K562 (cell line): ENCODE measurements at places on chromosomes 16 and 17.

DNA sequence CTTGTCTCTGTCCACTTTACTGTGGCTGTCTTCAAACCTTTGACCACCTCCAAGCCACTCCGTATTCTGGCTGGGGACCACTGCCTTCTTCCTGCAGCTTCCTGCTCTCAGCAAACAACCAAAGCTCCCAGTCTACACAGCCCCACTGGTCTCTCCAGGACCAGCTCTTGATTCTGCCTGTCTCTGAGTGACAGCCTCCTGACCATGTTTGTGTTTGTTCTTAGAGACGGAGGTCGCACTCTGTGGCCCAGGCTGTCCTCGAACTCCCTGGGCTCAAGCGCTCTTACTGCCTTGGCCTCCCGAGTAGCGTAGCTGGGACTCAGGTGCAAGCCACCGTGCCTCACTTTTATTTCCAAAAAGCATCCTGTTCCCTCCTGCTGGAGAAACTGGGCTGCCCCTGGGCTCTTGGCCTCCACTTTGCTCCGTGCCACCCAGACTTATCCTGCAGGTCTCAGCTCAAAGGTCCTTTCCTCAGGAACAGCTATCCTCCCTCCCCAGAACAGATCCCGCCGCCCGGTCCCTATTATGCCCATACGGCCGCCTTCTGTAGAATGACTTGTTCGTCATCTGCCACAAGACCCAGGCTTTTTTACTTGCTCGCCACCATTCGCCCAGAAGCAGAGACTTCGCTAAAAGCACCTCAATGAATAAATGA is 9.1 kb downstream of the MNT start:
- DNase-seq = no peak

DNA sequence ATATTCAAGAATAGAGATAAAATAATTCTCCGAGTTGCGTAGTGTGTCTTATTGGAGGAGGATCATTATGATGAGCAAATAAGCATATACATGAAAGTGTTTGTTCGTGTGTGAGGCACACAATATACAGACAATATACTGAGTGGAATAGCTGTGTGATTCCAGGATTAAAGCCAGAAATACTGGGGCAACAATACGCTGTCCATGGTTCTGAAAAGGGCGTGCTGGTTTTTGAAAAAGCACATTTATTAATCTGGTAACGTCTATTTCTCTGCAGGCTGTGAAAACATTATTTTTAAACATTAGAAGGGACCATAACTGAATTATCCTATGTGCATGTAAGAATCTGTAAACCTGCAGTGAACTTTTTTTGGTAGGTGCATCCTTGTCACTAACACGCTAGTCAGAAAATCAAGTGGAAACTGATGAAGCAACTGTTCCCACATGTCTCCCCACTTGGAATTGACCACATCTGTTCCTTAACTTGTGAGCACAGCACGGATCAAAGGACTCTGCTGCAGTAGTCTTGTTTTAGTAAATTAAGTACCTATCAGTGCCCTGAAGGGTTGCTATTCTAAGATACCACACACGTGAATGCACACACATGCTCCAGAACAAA is 346.0 kb downstream of the GRIN2A start:
- DNase-seq = peak; percentile 39

GRCh38 chr16:75260851-75261589 is 9.6 kb upstream of the BCAR1 start:
- DNase-seq = no peak

GRCh38 chr17:48153691-48154358 is 46.3 kb downstream of the SNX11 start:
- peak; percentile 70 for DNase-seq

GRCh38 chr16:10907757-10908045 is 30.7 kb downstream of the CIITA start:
- DNase-seq = no peak

DNA sequence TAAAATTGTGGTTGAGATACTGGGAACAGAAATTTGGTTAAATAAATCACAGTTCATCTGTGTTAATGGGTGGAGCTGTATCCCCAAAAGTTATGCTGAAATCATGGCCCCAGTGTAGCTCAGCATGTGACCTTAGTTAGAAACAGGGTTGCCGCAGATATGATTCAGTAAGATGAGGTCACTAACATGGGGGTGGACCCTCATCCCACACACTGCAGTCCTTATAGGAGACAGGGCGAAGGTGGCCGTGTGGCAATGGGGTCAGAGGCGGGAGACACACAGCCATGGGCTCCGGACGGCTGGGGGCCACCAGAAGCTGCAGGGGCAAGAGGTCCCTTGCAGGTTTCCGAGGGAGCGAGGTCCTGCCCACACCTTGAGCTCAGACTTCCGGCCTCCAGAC is 10.7 kb downstream of the GALNS start:
- DNase-seq = peak; percentile 55

- DNase-seq = no peak
These were observed 13.3 kb upstream of the MRC2 start for GRCh38 chr17:62614142-62614541.

DNA sequence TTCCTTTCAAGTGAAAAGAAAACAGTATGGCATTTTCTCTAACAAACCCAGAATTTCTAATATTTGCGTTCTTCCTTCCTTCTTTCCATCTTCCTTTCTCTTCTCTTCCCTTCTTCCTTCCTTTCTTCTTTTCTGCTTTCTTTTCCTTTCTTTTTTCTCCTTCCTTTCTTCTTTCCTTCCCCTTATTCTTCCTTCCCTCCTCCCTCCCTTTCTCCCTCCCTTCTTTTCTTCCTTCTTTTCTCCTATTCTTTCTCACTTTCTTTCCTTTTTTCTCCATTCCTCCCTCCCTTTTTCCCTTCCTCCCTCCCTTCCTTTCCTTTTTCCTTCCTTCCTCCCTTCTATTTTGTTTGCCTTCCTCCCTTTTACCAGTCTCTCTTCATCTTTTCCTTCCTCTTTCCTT is 194.8 kb downstream of the SHCBP1 start:
- no peak for DNase-seq

DNA sequence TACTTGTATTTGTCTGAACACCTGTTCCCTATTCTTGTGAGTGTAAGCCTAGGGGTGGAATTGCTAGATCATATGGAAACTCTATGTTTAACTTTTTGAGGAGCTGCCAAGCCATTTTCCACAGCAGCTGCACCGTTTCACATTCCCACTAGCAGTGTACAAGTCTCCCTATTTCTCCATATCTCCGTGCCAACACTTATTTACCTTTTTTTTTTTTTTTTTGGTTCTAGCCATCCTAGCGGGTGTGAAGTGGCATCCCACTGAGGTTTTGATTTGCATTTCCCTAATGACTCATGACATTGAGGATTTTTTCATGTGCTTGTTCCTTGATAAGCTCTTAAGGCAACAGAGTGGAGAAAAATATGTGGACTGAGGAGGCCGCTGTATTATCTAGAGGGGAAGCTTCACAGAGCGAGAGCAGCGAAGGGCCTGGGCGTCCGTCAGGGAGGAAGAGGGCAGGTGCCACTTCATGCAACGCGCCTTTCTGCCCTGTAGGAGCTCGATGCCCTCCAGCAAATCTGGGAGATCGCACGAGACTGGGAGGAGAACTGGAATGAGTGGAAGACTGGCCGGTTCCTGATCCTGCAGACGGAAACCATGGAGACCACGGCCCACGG is 50.0 kb downstream of the DNAH2 start:
- DNase-seq = no peak

DNA sequence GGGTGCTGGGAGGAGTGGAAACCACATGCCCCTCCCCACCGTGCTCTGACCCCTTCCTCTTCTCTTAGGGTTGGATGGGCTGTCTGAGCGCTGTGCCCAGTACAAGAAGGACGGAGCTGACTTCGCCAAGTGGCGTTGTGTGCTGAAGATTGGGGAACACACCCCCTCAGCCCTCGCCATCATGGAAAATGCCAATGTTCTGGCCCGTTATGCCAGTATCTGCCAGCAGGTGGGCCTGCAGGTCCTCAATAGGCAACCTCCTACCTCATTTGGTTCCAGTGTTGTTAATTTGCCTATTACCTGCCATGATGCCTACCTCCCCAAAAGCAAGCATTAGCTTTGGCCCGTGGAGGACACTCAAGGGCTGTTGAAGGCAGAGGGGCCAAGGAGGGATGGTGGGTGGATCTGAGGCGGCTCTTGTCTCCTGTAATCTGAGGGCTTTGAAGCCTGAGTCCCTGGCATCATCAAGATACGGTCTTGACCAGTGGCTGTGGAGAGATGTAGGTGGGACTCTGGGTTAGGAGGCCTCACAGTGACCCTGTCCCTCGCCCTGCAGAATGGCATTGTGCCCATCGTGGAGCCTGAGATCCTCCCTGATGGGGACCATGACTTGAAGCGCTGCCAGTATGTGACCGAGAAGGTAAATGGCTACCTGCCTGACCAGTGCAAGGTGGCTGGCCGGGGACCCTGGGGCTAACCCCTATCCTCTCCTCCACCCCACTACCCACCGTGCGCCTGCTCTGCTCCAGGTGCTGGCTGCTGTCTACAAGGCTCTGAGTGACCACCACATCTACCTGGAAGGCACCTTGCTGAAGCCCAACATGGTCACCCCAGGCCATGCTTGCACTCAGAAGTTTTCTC is 3.4 kb downstream of the ALDOA start:
- peak; percentile 37 for DNase-seq

DNA sequence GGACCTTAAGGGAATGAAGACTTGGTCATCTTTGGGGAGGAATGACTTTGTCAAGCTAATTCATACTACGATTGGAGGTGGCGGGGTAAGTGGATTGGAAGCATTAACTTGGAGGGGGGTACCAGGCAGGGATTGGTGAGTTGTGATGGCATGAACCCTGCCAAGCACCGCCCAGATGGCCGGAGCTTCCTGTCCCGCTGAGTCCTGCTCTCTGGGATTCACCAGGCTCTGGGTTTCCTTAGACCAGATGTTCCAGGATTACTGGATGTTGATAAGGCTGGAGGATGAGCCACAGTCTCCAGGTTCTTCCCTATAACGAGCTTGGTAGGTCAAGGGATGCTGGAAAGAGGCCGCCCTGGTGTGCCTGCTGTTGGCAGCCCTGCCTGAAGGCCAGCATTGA is 154.9 kb downstream of the SDK2 start:
- no peak for DNase-seq

DNA sequence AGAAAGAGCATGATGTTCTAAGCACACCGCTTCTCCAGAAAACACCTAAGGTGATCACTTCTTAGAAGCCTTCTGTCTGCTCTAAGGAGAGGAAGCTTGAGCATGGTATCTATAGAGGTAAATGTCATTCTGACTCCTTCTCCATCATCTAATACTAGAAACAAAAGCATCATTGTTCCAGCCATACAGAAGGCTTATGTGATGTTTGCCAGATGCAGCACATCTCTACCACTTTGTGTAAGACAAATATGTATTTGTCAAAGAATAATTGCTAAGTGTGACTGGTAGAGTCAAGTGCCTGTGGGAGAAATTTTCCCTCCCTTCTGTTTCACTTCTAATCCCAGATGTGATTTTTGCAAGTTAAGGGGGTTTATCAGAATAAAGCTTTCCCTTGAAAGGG is 217.1 kb downstream of the HS3ST3A1 start:
- no peak for DNase-seq

GRCh38 chr17:17703140-17703919 is 22.1 kb downstream of the RAI1 start:
- peak; percentile 55 for DNase-seq

DNA sequence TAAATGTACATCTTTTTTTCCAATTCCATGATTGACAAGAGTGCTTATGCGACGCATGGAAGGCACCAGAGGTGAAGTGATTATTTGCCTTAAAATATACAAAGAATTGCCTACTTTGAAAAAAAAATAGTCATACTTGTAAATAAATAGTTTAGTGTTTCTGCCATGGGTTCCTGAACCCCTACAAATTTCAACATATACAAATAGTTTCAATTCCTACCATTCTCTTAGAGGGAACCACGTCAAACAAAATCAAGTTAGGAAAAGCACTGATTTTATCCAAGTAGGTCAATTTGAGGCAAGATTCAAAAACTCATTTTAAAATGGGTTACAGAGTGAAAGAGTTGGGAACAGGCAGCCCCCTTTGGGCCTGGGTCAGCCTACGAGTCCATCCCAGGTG is 11.7 kb downstream of the CMTM3 start:
- DNase-seq = no peak

- no peak for DNase-seq
These were observed 8.6 kb upstream of the VAC14 start for GRCh38 chr16:70809392-70810060.

GRCh38 chr16:6510261-6510660 is 822.4 kb upstream of the RBFOX1 start:
- no peak for DNase-seq

- no peak for DNase-seq
These were observed 50.4 kb upstream of the CIBAR2 start for GRCh38 chr16:85162478-85163277.

DNA sequence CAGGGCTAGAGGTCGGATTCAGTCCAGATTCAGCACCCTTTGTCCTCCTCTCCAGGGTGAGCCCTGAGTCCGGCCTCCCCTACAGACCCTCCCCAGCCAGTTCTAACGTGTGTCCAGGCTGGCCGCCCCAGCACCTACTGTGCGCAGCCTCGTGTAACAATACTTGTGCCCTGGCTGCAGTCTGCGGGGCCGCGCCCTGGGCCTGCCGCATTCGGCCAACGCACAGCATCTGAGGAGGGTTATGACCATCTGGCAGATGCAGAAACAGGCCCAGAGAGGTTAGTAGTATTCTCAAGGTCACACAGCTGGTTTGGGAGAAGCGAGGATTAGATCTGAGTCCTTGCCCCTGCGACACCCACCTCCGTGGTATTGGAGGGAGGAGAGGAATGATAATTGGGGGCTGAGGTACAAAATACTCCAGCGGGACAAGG is 968 bp downstream of the RIPOR1 start:
- no peak for DNase-seq

- DNase-seq = no peak
These were observed 98.8 kb downstream of the WWOX start for GRCh38 chr16:78198288-78198687.

GRCh38 chr16:56613706-56614105 is 5.3 kb downstream of the MT2A start:
- no peak for DNase-seq

DNA sequence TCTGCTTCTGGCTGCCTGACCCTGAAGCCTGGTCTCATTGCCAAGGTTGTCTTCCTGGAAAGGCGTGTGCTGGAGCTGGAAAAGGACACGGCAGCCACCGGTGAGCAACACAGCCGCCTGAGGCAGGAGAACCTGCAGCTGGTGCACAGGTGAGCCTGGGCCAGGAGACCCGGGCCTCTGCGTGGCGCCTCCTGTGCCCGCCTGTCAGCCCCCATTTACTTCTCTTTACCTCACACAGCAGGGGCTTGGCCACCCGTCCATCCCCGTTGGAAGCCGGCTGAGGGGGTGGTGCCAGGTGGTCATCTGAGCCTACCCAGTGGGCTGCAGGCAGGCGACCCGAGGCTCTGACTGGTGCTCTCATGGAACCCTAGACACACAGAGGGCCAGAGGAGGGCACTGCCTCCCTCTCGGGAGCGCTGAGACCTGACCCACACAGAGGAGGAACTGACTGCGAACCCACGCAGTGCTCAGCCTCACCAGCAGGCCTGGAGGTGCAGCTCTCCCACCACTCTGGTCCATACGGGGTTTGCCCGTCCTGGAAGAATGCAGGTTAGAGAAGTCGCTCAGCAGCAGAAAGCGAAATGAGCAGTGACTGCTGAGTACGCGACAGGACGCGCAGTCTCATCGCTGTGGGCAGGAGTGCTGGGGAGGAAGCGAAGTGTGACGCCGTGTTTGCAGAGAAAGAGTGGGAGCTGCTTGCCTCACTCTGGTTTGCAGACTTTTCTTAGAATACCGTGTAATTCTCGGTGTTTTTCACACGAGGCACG is 21.9 kb upstream of the CAPN15 start:
- DNase-seq = no peak
